Osteocyte (in vitro differentiated cells): ENCODE measurements at places on chromosomes 16 and 17. TPM values are rescaled to one million over a fixed set of nuclear protein-coding genes. Genes with fewer than 3 reads are reported as not detected.

The NGFR gene
- total RNA-seq = 2.8 and 3.6 TPM in 2 replicates

The SEPTIN12 gene
- not detected in 2 replicates for total RNA-seq

The FOXF1 gene
- not detected in 2 replicates for total RNA-seq

The MBTPS1 gene
- total RNA-seq = 130 and 136 TPM in 2 replicates

The CDH16 gene
- not detected in 2 replicates for total RNA-seq

The BAIAP3 gene
- 0.42 and 0.48 TPM in 2 replicates for total RNA-seq

The HS3ST3B1 gene
- total RNA-seq = 76.9 and 77.0 TPM in 2 replicates

The HNF1B gene
- 7.3 and 8.1 TPM in 2 replicates for total RNA-seq

The CCL17 gene
- total RNA-seq = not detected in 2 replicates

The RHBDL3 gene
- total RNA-seq = 0.11 TPM in 1 of 2 replicates, not detected in the other

The CAMTA2 gene
- total RNA-seq = 69.4 and 83.5 TPM in 2 replicates

The RNF112 gene
- total RNA-seq = 0.39 and 0.89 TPM in 2 replicates

The TMEM235 gene
- not detected in 2 replicates for total RNA-seq

The CACNG4 gene
- 5.6 TPM in 2 replicates for total RNA-seq

The USP22 gene
- total RNA-seq = 257 and 260 TPM in 2 replicates

The HOXB3 gene
- 0.46 TPM in 1 of 2 replicates, not detected in the other for total RNA-seq

The ERBB2 gene
- 66.2 and 69.9 TPM in 2 replicates for total RNA-seq

The TEPSIN gene
- total RNA-seq = 39.2 and 42.3 TPM in 2 replicates

The C17orf107 gene
- 0.78 and 1.3 TPM in 2 replicates for total RNA-seq

The SLC38A8 gene
- total RNA-seq = not detected in 2 replicates

The SLC35G6 gene
- not detected in 2 replicates for total RNA-seq

The ENPP7 gene
- total RNA-seq = not detected in 2 replicates

The KRT36 gene
- not detected in 2 replicates for total RNA-seq

The SPNS2 gene
- 0.31 TPM in 1 of 2 replicates, not detected in the other for total RNA-seq

The MED13 gene
- total RNA-seq = 69.7 and 78.7 TPM in 2 replicates

The SLC13A2 gene
- not detected in 2 replicates for total RNA-seq

The DNAI2 gene
- not detected in 2 replicates for total RNA-seq

The SMIM36 gene
- total RNA-seq = not detected in 2 replicates
